ENCODE measurements at places on chromosomes 3 and 15.

DNA sequence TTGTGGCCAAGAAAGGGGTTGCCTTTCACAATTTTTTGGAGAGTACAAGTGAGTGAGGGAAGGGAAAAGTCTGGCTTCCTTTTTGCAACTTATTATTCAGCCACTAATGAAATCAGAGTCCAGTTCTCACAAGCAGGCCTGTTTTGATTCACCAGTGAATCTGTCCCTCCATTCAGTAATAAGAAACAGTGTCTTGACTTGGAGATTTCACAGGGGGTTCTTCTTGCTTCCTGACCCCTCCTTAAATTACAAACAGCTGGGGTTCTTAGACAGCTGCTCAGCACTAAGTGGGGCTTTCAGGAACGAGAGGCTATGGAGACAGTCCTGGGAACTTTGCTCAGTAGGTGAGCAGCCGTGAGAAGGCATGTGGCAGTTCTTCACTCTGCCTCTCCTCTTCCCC is 24.5 kb downstream of the SEMA3G start:
- DNase-seq, result no peak

- no peak for DNase-seq
Observed at GRCh38 chr3:47342812-47343211, 38.0 kb upstream of the PTPN23 start.

DNA sequence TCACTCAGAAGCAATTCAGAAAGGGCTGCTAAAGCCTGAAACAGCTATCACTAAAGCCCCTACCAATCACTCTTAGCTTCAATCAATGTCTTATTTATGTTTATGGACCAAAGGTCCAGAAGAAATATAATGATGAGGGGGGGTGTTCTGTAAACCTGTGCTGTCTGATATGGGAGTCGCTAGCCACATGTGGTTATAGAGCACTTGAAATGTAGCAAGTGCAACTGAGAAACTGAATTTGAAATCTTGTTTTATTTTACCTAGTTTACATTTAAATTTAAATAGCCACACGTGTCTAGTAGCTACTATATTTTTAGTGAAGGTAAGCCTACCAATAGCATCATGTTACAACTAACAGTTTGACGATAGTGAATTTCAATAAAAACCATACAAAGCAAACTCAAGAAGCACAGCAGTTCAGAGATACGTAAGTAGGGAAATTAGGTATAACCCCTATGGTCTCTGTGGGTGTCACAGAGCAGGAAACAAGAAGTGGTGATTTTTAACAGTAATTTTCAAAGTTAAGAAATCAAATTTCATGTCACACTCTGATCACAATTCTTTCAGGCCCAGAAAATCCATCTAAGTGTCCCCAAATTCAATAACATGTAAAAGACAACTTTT is 3.6 kb downstream of the POU1F1 start:
- DNase-seq, result no peak

- no peak for DNase-seq
Observed at GRCh38 chr3:155332716-155333115, 39.2 kb upstream of the STRIT1 start.

- DNase-seq, result no peak
Observed at GRCh38 chr3:40264451-40264850, 45.1 kb upstream of the EIF1B start.

DNA sequence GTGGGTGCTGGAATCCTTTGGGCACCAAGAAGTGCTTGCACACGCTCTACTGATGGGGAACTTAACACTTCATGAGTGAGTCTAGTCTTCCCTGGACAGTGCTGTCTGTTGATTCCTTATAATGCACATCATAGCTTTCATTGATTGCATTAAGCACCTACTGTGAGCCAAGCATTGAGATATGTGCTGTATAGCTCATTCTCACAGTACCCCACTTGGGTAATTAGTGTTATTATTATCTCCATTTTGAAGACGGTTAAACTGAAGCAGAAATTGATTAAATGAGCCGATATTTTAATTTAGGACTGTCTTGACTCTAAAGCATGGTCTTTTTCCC is 504 bp upstream of the PDHB start:
- no peak for DNase-seq

Data from NCI-H1436 treated with DMSO at 0.1 percent for 48 hours (cell line).